ENCODE measurements at places on chromosomes 12 and 14.

DNA sequence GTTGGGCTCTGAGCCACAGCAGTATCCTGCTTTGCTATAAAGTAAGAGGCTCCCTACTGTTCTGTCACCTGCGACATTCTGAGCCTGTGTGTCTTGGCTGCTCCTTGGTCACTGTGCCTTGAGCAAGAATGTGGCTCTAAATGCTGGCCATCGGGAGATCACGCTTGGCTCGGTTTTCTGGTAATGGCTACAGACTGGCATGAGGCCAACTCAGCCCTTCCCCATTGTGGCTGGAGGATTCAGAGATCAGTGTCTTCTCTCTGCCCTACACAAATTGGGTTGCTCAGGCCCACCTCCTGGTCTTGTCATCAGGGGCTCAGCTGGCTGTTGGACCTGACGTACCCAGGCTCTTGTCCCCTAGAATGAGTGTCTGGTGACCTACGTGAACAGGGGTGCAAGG is 94.5 kb downstream of the PLXNC1 start:
- no peak for DNase-seq

- peak; percentile 31 for DNase-seq
Observed at GRCh38 chr12:27970401-27971120, 2.0 kb downstream of the PTHLH start.

DNA sequence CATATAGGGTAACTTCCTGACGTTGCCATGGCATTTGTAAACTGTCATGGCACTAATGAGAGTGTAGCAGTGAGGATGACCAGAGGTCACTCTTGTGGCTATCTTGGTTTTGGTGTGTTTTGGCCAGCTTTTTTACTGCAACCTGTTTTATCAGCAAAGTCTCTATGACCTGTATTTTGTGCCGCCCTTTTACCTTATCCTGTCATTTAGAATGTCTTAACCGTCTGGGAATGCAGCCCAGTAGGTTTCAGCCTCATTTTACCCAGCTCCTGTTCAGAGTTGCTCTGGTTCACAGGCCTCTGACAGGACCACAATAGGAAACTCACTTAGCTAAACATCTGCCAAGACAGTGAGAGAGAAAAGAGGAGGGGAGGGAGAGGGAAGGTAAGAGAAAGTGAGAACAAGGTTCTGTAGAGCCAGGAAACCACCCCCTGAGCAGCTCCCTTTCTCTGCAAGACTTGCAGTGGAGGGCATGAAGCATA is 64.8 kb upstream of the PLEKHG3 start:
- no peak for DNase-seq

DNA sequence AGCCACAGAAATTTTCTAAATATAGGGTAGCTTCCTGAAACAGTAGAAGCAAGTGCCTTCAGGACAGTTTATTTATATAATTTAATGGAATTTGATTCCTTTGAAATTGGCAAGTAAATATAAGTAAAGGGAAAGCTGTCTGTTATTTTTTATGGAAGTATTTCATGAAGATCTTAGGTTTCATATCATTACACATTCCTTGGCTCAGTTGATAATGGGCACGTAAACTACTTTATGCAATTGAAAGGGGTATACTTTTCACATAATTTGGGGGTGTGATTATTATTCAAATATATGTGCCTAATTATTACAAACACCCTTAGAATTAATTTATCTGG is 71.1 kb upstream of the RAP1B start:
- no peak for DNase-seq

- no peak for DNase-seq
Observed at GRCh38 chr12:646442-647384, 16.5 kb downstream of the NINJ2 start.

- no peak for DNase-seq
Observed at GRCh38 chr14:100323942-100324307, 786 bp downstream of the SLC25A47 start.

- no peak for DNase-seq
Observed at GRCh38 chr12:119391673-119392072, 57.1 kb downstream of the CCDC60 start.

DNA sequence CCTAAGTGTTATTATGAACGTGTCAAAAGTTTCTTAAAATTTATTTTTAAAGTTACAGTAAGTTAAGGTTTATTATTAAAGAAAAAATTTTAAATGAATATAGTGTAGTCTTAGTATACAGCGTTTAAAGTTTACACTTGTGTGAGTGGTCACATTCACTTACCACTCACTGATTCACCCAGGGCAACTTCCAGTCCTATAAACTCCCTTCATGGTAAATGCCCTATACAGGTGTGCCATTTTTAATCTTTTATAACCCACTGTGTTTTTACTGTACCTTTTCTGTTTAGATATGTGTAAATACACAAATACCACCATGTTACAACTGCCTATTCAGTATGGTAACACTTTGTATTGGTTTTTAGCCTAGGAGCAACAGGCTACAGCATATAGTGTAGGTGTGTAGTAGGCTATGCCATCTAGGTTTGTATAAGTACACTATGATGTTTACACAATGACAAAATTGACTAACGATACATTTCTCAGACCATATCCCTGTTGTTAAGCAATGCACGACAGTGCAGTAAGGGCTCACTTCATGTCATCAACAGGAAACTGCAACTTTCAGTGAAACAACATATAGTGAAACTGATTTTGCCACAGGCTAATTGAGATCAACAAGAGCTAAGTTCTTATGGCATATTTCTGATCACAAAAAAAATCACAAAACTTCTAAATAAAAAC is 112.0 kb upstream of the TMCC3 start:
- no peak for DNase-seq

- DNase-seq, result peak; percentile 92
Observed at GRCh38 chr12:96198965-96199364, 4.8 kb downstream of the ELK3 start.

GRCh38 chr12:104219361-104219892 is 3.8 kb downstream of the TXNRD1 start:
- peak; percentile 96 for DNase-seq

DNA sequence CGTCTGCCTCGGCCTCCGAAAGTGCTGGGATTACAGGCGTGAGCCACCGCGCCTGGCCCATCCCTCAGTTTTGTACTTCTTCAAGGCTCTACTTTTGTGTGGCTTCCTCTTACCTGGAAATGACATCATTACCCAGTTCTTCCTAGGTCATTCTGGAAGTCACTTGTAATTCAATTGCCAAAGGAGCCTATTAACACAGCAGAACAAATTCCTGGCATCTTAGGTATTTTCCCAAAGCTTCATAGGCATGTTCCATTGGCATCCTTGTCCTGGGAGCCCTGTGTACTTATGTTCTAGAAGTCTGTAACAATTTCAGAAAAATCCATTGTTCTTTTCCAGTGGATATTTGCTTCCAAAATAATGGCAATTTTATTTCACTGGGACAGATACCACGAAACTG is 60.6 kb downstream of the DAAM1 start:
- no peak for DNase-seq

DNA sequence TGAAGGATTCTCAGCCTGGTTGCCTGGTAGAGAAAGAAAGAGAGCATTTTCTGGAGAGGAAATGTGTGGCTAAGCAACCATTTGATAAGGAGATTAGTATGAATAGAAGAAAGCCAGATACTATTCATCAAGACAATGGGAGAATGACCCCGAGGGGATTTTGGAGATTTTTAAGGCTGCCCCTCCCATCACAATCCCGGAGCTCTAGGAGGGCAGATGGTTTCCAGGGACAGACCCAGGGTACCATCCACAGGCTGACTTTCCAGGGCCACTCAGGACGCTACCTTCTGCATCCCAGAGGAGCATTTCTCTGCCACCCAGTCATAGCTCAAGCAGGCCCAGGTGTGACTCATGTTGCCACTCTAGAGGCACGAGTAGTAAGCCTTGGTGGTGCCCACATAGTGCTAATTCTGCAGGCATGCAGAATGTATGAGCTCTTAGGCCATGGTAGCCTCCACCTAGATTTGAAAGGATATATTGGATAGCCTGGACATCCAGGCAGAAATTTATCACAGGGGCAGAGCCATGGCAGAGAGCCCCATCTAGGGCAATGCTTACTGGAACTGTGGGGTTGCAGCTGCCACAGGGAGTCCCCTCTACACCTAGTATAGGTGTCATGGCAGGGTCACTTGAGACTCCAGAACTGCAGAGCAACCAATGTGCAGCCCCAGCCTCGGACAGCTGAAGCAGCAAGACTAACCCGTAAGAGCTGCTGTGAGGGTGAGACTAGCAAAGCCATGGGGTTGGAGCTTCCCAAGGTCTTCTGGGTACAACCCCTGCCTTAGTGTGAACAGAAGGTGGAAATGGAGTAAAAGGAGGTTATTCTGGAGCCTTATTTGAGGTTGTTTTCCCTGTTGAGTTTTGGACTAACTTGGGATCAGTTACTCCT is 366.0 kb downstream of the ZFP36L1 start:
- no peak for DNase-seq

DNA sequence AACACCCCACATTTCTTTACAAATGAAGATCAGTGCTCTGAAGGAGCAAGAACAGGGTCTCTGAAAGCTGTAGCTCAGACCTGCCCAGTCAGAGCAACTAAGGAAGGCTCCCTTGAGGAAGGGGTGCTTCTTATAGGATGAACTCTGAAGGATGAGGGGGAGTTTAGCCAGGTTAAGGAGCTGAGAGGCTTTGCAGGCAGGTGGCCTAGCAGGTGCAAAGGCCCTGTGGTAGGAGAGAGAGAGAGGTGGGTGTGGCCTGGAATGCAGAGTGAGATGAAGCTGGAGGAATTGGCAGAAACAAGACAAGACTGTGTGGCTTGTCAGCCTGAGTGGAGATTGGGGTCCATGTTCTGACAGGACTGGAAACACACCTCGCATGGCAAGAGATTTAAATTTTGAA is 20.5 kb upstream of the FAM222A start:
- no peak for DNase-seq

DNA sequence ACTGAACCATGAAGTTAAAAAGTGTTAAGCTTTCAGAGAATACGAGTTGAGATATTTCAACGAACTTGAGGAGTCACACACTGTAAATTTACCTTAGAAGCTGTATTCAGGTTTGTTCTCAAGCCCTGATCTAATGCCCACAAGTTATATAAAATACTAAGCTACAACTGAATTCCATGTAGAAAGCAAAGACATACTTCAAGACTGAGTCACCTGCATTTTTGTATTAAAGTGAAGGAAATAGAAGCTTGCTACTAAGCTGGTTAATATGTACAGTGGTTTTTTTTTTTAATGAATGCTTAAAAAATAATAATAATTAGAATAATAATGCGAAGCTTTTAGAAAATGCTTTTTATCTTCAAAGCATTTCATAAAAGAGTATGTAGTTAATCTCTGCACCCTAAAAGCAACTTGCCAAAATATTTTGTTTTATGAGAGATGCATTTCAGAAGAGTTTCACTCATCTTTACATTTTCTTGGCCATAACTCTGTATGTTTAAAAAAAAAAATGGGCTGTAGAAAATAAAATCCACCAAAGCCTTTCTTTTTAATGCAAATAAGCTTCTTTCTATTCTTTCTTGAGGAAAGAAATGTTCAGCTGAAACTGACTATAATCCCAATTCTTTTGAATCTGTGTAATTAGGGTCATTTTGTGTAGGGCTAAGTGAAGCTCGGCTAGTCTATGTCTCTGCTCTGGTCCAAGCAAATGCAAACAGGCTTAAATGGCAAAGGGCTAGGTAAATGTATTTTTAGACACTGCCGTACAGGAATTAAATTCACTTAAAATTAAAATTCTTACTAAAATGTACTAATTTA is 1047.5 kb upstream of the FLRT2 start:
- peak; percentile 80 for DNase-seq

DNA sequence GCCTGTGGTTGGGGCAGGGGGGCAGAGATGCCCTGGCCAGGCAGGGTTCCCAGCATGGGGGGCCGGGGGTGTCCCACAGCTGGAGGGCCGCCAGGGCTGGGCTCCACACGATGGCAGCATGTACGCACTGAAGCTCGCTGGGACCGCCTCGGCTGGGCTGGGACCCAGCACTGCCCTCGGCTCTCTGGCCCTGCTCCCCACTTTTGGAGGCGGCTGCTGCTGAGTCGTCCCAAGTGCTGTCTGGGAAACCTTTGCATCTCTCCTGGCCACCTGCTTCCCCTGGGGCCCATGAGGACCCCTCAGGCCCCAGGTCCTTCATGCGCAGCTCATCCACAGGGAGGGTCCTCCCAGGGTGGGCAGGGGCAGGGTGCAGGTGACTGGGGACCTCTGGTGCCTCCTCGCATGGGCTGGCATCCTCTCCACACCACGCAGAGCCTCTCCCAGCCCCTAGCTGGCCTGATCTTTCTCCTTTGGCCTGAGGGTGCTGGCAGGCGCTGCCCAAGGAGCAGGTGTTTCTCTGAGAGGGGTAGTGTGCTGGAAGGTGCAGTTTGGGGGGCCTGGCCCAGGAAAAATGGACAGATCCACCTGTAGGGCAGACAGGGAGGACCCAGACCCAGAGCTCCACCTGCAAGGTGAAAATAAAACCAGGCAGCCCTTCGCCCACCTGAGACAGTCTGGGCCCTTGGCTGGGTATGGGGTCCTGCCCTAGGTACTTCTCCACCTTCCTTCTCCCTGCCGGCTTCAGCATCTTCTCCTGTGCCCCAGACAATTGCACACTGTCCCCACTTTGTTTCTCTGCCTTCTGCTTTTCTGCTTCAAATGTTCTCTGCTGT is 46.9 kb downstream of the DLK1 start:
- no peak for DNase-seq

- DNase-seq, result no peak
Observed at GRCh38 chr14:95659293-95659989, 26.8 kb upstream of the TCL1B start.

DNA sequence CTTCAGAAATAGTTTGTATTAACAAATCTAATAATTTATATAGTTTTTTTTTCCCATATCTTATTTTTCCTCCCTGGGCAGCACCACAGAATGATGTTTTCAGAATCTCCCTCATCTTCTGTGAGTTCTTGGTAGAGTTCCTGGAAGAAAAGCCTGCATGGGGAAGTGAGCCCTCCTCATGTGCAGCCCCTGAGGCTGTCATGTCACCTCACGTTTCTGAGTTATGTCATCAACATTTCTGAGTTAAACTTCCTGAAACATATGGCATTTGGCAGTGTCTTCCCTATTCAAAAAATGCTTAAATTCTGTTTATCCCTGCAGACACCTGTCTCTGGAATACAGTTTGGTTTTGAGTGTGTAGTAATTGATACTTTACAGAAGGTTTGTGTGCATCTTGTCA is 979.0 kb downstream of the TMEM121 start:
- no peak for DNase-seq

- no peak for DNase-seq
Observed at GRCh38 chr12:131511803-131512561, 198.9 kb upstream of the SFSWAP start.

GRCh38 chr14:70029296-70030132 is 150.3 kb downstream of the SMOC1 start:
- no peak for DNase-seq

- no peak for DNase-seq
Observed at GRCh38 chr12:120072472-120073249, 43.9 kb downstream of the RAB35 start.

DNA sequence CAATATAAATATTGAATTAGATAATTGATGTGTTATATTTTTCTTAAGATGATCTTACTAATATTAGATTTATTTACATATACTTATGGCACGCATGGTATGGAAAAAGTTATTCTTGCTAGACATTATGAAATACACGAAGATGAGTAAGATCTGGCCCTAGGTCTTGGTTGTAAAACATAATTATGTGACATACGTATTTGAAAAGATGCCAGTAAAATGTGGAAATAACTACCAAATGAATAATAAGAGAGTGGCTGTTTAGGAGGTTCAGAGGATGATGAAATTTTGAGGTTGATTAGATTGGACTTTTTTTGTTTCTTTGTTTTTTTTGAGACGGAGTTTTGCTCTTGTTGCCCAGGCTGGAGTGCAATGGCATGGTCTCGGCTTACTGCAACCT is 41.3 kb downstream of the FANCM start:
- peak; percentile 92 for DNase-seq
